ENCODE measurements at places on chromosomes 12 and 14.
A peak's percentile ranks its signal among the peaks of the same experiment; 100 is the strongest.

- no peak for DNase-seq
Measured at GRCh38 chr12:97886511-97887176, 424.0 kb downstream of the RMST start.

DNA sequence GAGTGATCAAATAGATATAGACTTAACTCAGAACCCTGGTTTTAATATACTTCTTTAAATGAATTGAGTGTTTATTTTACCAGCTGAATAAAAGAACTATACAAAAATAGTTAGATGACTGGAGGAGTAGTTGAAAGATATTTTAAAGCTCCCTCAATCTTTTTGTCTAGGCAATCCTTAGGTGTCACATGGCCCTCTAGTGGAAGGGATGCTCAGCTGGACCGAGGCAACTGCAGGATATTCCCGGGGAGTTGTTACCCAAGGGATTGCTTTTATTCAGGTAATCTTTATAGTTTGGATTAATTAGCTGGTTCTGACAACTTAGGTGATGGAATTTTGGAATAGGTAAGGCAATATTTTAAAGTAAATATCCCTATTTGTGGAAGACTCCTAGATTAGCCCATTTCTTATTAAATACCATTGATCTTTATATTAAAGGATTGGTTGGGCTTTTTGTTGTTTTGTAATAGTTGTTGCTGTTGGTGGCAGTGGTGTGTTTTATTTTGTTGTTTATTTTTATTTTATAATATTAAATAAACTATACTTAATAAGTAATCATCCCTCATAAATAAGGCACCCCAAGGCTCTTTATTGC, 57.1 kb downstream of the ZDHHC17 start:
- DNase-seq, result no peak

- no peak for DNase-seq
Measured at GRCh38 chr14:70567791-70568190, 32.7 kb downstream of the MED6 start.

- DNase-seq, result peak; percentile 21
Measured at GRCh38 chr14:72948481-72949138, 22.3 kb downstream of the DCAF4 start.

GRCh38 chr14:87304404-87304803, 688.6 kb downstream of the GALC start:
- no peak for DNase-seq

DNA sequence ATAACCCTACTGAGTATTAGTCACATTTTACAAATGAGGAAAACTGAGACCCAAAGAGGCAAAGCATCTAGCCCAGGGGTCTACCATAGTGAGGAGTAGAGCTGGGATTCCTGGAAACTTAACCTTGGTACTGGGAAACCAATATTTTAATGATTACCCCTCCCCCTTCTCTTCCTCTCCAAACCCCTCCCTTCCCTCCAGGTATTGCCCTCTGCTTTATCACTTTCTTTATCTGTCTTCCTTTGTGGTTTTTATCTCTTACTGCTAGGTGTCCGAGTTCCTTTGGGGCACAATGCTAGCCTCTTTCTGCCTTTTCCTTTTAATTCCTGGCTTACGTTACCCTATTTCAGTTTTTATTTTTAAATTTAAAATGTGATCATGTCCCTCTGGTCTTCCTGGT, 2.8 kb downstream of the GABARAPL1 start:
- no peak for DNase-seq

- DNase-seq, result no peak
Measured at GRCh38 chr14:51562816-51563215, 88.9 kb upstream of the FRMD6 start.

DNA sequence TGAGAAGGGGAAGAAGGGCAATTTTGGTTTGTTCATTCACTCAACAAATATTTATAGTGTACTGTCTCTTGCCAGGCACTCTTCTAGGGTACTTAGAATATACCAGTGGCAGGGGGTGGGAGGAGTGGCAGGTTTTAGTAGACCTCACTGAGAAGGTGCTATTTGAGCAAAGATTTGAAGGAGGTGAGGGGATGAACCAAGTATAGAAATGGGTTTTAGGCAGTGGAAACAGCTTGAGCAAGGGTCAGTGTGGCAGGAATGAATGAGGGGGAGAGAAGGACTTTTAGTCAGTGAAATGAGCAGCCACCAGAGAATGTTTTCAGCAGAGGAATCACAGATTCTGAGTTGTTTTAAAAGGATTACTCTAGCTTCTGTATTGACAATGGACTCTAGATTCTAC, 2.3 kb downstream of the PRIM1 start:
- DNase-seq, result no peak

- no peak for DNase-seq
Measured at GRCh38 chr14:101231828-101232227, 328.3 kb upstream of the RTL1 start.

DNA sequence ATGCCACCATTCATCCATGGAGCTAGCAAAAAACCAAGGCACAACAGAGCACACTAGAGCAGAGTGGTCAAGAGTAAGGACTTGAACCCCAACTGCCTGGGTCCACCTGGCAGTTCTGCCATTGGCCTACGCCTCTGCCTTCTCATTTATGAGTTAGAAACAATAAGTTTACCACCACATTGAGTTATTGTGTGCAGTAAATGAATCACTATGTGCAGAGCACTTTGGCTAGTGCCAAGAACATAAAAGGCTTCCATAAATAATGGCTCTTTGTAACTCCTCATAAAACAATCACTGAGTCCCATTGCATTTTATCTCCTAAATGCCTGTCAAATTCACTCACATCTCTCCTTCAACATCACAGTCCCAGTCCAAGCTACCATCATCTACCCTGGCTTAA, 86.3 kb downstream of the OTX2 start:
- no peak for DNase-seq

GRCh38 chr12:8697476-8698131, at the start of gene RIMKLB:
Gene RIMKLB, plus strand, starts transcription at chr12:8697991. Its CDS starts 15,876 bp downstream, at chr12:8713867.
- DNase-seq, result peak; percentile 70

- DNase-seq, result no peak
Measured at GRCh38 chr12:72995616-72996015, 723.4 kb downstream of the TRHDE start.

GRCh38 chr12:54311051-54311450, 10.2 kb upstream of the NFE2 start:
- DNase-seq, result no peak

DNA sequence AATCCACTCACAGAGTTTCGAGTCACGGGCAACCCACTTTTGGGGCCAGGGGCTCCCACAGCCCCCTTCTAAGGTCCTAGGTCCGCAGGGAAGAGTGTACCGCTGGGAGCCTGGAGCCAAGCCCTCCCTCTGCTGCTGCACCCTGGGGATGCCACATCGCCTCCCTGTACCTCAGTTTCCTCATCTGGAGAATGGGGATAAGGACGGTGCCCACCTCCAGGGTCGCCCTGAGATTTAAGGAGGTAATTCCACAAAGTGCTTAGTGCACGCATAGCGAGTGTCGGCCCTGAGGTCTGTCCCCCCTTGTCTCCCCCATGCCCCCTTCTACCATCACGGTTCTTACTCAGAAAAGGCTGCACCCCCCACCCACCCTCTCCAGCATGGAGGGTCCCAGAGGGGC, 35.5 kb downstream of the NCOR2 start:
- DNase-seq, result no peak

- no peak for DNase-seq
Measured at GRCh38 chr12:22234561-22234960, 99.9 kb downstream of the ST8SIA1 start.

- DNase-seq, result no peak
Measured at GRCh38 chr12:2389079-2389790, 336.4 kb downstream of the CACNA1C start.

- DNase-seq, result peak; percentile 31
Measured at GRCh38 chr12:106226884-106227640, 20.8 kb downstream of the CKAP4 start.

DNA sequence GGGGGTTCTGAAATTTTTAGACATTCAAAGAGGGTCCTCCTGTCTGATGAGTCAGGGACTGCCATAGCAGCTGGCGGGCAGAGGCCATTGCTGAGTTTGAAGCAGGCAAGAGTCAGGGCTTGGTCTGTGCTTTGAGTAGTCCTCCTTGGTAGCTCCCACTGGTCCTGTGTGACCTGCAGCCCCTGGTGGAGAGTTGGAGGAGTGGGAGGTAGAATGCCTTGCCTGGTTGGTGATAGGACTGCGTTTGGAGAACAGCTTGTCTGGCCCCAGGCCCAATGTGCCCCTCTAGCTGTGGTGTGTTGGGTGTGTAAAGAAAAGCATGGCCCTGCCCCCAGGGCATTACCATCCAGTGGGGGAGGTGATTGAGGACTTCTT, 116.7 kb downstream of the BEGAIN start:
- no peak for DNase-seq

GRCh38 chr12:82412246-82412645, 53.9 kb downstream of the METTL25 start:
- no peak for DNase-seq

GRCh38 chr12:120139958-120140357, 23.4 kb upstream of the RAB35 start:
- no peak for DNase-seq

DNA sequence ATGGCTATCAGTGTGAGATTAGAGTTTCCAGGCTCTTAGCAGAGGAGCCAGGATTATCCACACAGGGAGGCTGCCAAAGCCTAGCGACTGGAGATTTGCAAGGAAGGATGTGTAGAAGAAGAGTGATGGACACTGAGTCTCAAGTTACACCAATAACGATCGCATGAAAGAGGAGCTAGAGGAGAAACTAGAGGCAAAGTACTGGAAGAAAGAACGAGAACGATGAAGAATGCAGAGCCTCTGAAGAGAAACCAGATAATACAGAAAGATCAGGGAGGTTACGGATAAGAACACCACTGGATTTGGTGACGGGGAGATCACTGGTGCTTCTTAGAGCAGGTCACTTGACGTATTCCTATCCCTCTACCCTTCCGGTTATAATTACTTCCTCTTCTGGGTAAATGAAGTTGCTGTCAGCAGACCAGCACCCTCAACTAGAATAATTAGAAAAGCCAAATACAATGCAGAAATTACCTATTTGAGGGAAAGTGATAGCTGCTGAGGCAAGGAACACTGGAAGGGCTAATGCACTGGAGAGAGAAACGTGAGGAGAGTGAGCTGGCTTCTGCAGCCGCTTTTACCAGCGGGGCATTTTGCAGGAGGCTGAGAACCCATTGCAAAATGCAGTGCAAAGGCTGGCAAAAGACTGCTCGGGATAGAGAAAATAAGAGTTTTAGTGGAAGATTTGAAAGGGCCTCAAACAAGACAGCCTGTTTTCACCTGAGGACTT, 93.1 kb upstream of the HIF1A start:
- DNase-seq, result no peak

GRCh38 chr12:121536899-121537813, 43.7 kb downstream of the KDM2B start:
- DNase-seq, result no peak

DNA sequence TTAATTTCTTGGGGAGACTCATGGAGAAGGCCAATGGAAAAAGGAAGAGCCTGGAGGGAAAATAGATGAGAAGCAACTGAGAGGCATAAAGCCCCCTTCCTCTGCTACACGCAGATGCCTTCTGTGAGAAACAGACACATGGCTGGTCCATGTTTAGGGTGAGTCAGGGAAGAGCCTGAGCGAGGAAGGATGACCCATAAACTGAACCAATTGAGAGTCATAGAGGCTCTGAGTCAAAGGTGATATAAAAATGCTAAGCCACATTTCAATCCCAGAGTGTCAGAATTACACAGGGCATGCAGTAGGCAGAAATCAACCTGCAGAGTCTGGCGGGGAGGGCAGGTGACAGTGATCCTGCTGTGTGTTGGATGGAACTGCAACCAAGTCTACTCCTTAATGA, 30.1 kb upstream of the NEDD1 start:
- DNase-seq, result no peak

DNA sequence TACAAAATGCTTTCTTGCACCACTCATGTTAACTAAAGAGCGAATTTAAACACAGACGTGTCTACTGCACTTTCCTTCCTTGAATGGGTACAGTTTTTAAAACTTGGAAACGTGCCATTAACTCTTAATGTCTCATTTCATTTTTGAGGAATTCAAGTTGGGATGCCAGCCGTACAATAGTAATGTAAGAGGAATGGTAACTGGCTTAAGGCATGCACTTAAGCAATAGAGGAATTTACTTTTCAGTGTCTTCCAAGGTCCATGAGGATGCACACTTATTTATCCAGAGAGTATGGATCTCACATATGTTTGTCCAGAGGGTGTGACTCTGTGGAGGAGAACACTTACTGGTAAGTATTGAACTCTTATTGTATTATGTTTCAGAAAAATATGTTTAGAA, 52.9 kb downstream of the PPP4R4 start:
- DNase-seq, result no peak

DNA sequence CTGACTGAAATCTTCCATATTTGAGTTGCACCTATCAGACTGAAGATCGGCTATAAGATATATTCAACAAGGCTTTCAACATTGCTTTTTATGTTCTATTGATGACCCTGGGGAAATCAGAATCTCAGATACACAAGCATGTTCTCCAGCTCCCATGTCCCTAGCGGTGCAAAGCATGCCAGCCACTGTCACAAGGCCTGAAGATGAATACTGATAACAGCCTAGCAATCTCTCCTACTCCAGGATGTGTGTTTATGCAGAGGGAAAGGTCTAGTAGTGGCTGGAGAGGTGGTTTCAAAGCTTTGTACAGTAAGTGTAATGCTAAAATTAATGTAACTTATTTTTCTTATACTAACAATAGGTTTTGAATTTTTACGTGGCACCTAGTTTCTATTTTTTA, 64.6 kb downstream of the SOX5 start:
- no peak for DNase-seq

- DNase-seq, result no peak
Measured at GRCh38 chr12:123908884-123909725, 63.5 kb downstream of the CCDC92 start.

- no peak for DNase-seq
Measured at GRCh38 chr12:3728686-3729085, 24.2 kb downstream of the CRACR2A start.

DNA sequence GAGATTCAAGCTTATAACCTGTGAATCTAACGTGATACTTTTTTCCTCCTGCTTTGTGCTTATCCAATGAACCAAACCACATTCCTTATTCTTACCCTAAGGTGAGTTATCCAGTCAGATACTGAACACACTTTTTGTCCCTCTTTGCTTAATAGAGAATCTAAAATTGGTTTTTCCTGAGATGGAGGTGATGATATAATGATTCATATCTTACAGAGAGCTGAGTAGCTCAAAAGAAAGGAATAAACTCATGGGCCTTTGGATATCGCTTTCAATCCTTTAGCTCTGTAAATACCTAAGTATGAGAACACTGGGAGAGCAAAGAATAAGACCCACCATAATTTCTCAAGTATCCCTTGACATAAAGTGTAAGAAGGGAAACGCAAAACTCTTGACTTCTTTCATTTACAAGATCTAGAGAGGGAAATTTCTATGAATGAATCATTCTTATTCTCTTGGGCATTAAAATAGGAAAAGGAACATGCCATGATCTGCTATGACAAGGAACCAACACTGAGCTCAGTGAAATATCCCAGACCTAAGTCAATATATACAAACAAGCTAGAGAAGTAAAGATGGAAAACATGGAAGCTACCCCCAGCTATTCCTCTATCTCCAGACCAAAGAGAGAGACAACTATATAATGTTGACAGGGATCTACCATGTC, 81.8 kb upstream of the STAC3 start:
- no peak for DNase-seq

DNA sequence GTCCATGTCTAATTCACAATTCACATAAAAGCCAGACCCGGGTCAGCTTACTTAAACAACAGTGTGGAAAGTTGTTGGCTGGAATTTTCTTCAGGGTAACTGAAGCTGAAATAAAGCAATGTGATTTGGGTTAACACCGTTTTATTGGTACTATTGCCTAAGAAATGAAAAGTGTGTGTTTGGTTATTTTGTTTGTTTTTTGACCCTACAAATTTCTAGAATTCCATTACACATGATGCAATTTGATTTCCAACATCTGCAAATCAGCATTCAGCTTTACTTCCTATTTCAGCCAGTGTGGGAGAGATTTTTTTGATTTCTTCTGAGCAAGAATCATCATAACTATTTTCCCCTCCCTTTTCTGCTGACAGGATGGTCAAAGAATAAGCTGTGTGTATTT, 45.7 kb upstream of the CLMN start:
- no peak for DNase-seq

Measured in NCI-H187 (cell line).